GM06990 (cell line): ENCODE measurements at places on chromosomes 11 and 22.

- peak; percentile 86 for DNase-seq
Measured at GRCh38 chr11:96341211-96342013, 1.6 kb downstream of the MAML2 start.

- DNase-seq = peak; percentile 37
Measured at GRCh38 chr22:17369439-17370025, at the start of gene CECR2. TSS of gene CECR2 (plus strand) at chr22:17369460. CDS start at chr22:17369784, 324 bp downstream.

DNA sequence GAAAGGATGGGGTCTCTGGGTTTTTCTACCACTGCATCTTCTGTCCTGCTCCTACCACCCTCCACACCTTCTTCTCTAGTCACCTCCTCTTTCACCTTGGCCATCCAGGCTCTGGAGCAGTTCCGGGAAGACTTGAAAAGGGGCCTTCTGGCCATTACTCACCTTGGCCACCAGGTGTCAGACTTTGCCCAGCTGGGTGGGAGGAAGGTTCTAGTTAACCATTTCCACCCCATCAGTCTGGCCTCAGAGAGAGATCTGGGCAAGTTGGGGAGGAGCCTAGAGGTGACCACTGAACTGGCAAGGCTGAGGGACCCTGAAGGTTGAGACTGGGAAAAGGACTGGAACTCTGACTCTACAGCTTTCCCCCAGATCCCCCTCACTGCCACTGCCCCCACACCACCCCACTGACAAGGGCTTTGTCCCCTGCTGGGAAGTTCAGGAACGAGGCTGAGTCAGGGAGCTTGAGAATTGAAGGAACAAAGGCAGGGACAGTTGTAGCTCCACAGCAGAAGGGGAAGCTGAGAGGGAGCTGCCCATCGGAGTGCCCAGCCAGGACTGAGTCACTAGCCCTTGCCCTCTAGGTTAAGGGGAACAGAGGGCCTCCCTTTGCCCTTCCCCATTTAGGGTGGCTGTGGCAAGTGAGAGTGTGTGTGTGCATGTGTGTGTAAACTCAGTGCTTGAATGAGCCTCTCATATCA, 3.7 kb upstream of the POLD4 start:
- DNase-seq = peak; percentile 58

DNA sequence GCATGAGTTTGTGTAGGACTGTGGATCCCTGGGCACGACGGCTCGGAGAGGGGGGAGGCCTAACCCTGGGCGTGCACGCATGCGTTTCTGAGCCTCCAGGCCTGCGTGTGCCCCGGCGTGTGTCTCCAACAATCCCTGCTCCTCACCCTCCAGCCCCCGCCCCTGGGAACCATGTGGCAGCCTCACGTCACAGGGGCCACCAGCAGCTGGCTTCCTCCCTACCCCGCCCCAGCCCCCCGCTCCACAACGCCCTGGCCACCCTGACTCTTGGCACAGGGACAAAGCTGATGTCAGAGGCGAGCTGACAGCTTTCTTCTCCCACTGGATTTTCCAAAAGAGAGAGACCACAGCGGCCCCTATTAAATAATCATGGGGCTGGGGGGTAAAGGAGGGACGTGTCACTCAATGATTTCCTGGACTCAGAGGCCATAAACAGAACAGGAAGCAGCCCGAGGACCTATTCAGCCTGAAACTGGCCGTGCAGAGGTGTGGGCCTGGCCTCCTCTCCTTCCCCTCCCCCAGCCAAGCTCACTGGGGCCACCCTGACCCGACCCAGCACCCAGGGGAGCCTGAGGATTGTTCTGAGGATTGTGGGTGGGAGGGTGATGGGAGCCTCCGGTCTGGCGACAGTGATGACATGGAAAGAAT, 6.8 kb upstream of the LIF start:
- DNase-seq = no peak

- peak; percentile 14 for DNase-seq
Measured at GRCh38 chr11:8717876-8718753, 35.5 kb downstream of the RPL27A start.

DNA sequence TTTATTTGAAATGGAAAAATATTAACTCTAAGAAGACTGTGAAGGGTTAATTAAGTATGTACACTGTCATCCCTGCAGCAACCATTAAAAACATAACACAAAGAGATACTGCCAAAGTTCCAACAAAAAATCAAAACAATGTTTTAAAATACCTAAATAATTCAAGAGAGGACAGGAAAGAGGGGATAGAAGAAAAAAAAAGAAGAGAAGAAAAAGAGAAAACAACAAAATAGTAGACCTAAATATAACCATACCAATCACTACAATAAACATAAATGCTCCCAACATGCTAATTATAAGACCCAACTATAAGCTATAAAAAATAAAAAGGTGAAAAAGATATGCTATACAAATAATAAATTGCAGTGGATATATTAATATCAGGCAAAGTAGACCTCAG, 20.1 kb downstream of the GNB1L start:
- DNase-seq = no peak

DNA sequence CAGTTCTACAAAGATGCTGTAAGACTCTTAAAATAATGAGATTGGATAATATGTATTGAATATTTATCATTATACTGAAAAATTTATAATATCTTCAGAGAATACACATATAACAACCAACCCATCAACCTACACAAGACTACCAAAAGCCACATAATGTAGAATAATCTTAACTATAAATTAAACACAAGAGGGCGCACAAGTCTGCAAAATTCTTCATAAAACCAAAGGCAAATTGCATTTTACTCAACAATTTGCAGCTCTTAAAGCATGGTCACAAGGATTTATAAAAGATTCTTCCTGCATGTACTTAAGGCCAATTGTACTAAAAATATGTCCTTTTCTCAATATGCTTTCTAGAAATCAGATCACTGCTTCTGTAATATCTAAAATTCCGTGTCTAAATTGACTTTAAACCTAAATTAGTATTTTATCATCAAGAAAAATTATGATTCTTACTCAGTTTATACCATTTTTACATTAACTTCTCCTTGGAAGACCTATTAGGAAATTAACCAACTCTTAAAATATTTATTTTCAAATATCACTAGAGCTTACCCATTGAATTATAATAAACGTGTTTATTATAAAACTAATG, 79.0 kb downstream of the TTC28 start:
- peak; percentile 9 for DNase-seq

- no peak for DNase-seq
Measured at GRCh38 chr11:57566905-57567514, 462 bp downstream of the UBE2L6 start.

- DNase-seq = no peak
Measured at GRCh38 chr22:26174280-26174679, 5.0 kb downstream of the SEZ6L start.

- no peak for DNase-seq
Measured at GRCh38 chr11:97502201-97502600, 1112.4 kb downstream of the JRKL start.

DNA sequence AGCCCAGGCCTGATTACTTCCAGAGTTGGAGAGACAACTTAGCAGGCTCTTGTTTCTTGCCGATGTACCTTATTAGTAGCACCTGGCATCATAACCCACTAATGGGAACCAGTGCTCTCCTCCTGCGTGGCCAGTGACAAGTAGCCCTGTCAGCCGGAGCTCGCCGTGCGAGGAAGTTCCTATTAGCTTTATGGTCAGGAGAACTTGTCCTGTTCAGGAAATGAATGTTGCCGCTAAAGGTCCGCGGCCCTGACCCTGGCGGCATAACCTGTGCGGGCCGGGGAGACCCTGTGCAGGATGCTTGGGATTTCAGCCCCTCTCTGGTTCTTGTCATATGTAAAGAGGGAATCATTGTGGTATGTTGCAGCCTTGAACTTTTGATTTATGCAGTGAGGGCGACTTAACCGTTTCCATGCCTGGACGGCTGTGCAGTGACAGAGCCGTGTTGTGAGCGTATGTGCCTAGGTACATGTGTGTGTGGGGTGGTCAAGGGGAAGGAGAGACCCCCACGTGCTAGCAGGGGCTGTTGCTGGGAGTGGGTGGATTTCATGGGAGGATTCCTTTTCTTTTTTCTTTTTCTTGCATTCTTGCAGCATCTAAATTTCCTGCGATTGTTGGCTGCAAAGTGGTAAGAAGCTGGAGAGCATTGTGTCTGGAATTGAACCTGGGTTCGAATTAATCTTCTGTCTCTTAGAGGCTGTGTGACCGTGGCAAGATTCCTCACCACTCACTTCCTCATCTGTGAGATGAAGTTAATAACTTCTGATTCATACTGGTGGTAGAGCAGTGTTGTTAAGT, 15.2 kb downstream of the ZBTB16 start:
- DNase-seq = no peak

- DNase-seq = no peak
Measured at GRCh38 chr11:116505298-116506262, 267.2 kb downstream of the BUD13 start.

GRCh38 chr11:77207618-77208313, 79.7 kb downstream of the MYO7A start:
- no peak for DNase-seq

GRCh38 chr11:95780544-95780943, 9.0 kb downstream of the FAM76B start:
- no peak for DNase-seq

- no peak for DNase-seq
Measured at GRCh38 chr11:17579451-17579850, 32.4 kb downstream of the OTOG start.

- DNase-seq = no peak
Measured at GRCh38 chr11:9002920-9003572, 755 bp downstream of the NRIP3 start.

- no peak for DNase-seq
Measured at GRCh38 chr22:48554893-48555572, 1272.6 kb downstream of the BRD1 start.

DNA sequence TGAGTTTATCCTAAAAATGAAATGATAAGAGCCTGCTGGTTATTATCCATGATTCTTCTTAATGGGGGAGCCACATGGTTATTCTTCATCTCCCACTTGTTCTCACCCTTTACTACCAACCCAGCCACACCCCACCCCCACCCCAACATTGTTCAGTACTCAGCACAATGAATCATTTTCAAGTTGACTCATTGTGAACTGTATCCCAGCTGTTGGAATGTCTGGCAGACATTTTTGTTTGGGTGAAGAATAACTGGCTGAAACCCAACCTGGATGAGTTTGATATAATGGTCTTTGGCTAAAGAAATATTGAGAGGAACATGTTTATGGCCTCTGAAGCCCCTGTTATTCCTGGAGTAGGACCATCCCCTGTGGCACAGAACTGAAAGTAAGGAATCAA, 136.2 kb downstream of the ELP4 start:
- DNase-seq = no peak

DNA sequence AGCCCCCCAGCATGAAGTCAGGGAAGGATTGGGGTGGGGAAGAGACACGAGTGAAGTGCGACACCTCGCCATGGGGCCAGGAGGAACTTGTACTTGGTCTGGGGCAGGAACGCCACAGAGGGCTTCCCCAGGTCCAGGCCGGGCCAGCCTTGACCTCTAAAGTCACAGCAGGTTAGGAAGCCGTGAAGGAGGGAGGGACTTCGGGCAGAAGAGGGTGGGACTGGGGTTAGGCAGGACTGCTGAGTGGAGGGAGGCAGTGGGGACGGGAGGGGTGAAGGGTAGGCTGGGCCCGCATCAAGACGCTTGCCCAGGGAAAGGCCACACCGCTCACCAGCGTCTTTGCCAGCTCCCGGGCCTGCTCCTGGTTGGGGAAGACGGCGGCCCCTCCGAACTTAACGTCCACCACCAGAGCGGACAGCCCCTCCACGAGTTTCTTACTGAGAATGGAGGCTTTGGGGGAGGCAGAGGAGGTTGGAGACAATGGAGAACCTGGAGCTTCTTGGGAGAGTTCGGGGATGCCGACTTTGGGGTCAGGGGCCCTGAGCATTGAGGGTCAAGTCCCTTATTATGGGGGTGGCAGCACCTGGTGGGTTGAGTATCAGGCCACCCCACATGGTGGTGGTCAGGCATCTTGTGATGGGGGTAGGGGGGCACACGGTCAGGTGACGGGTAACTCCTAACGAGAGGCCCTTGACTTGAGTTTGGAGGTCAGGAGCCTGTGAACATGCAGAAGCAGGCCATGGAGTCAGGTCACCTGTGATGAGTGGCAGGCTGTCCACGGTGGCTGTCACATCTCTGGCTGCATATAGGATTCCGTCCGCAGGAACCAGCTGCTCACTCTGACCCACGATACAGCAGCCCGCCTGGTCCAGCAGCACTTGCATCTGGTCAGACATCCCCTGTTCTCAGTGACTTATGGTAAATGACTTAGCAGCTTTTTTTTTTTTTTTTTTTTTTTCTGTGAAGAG, 1.7 kb upstream of the SCO2 start:
- DNase-seq = peak; percentile 80

GRCh38 chr11:36069576-36070212, 125.8 kb downstream of the LDLRAD3 start:
- DNase-seq = peak; percentile 58

DNA sequence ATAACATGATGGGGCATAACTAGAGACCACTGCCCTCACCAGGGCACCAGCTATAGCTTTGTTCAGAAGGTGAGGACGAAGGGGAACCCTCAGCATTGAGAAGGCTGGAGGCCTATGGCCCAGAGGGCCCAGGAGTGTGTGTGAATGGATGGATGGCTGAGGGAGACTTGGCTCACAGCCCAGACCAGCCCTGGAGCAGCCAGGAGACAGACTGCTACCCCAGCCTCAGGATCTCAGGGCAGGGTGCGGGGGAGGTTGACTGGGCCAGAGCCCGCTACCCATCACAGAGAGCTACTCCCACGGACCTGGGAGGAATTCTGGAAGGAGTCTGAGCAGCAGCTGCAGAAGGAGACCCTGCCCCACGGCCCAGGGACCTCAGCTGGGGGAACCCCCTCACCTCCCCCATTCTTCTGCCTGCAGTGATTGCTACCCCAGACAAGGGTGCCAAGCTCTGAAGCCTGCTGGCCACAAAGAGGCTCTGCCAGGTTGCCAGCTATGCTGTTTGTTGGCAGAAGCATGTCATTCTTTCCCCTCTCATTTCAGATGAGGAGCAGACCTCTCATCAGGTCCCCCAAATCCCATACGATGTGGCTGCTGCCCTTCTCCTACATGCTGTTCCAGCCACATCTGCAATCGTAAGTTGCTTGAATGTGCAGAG, 5.4 kb upstream of the CSDC2 start:
- DNase-seq = no peak

DNA sequence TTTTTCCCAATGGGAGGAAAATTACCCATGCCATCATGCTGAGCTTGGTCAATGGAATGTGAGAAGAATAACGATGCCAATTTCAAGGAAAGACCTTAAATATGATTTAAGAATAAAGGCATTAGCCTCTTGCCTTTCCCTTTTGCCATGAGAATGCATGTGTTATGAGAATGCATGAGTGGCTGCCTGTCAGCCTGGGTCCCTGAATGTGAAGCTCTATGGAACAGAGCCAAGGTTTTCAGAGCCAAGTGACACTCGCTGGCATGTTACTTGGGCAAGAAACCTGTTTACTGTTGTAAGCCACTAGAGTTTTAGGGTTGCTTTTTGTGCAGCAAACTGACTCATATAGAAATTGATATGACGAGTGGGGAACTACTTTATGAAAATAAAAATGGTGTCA, 75.7 kb downstream of the JRKL start:
- DNase-seq = no peak

GRCh38 chr11:6505577-6506240, 8.6 kb downstream of the DNHD1 start:
- DNase-seq = no peak

- no peak for DNase-seq
Measured at GRCh38 chr11:47374720-47375019, 3.7 kb downstream of the SPI1 start.

GRCh38 chr11:75810637-75811390, 4.2 kb upstream of the UVRAG start:
- DNase-seq = peak; percentile 55

GRCh38 chr11:45181193-45181888, 34.9 kb downstream of the PRDM11 start:
- no peak for DNase-seq
